ENCODE measurements at places on chromosomes 7 and 10.
A peak's percentile ranks its signal among the peaks of the same experiment; 100 is the strongest.

DNA sequence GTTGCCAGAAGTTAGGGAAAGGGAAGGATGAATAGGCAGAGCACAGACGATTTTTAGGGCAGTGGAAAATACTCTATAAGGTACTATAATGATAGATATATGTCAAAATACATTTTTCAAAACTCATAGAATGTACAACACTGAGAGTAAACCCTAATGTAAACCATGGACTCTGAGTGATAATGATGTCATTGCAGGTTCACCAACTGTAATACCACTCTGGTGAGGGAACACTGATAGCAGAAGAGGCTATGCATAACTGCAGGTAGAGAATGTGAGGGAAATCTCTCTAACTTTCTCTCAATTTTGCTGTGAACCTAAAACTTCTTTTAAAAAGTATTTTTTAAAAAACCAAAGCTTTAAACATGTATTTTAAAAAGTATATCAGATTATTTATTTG, 22.1 kb downstream of the POT1 start:
- no peak for DNase-seq

GRCh38 chr10:124565565-124566221, 104.1 kb downstream of the LHPP start:
- peak; percentile 56 for DNase-seq

DNA sequence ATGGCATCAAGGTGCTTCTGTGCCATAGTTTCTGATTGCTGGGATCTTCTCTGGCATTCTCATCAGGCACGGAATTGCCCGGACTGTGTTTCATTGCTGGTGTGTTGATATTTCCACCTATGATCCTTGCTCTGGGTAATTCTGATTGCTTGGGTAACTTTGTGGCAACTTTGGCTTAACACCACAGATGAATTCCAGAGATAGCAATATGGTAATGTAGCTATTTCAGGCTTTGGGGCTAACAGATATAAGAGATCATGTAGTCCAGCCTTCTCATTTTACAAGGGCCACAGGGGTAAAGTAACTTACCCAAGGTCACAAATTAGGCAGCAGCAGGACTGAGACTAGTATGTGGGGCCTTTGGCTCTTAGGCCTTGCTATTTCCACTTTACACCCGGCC, 53.9 kb upstream of the PLPP4 start:
- no peak for DNase-seq

- DNase-seq, result no peak
These were observed 118.1 kb upstream of the RHEB start for GRCh38 chr7:151637781-151638261.
